Stimulated activated CD4-positive, alpha-beta T cell treated with anti-CD3 and anti-CD28 coated beads, Interleukin-15, amount 100 ng/mL, for 1 hour (primary cell): ENCODE measurements at places on chromosomes 2 and 18.

DNA sequence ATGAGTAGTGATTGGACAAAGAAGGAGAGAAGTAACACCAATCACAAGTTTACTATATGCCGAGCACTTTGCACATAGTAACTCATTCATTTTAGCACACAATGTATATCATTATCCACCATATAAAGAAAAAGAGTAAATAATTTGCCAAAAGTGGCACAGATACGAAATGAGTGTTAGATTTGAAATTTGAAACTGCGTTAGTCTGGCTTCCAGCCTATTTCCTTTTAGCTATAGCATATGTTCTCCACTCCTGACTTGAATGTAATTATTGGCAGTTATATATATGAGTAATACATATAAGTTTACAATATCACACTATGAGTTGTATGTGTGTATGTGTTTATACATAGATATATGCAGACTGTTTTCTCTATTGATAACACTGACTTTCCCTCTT, 98.6 kb downstream of the NOL4 start:
- DNase-seq = no peak

DNA sequence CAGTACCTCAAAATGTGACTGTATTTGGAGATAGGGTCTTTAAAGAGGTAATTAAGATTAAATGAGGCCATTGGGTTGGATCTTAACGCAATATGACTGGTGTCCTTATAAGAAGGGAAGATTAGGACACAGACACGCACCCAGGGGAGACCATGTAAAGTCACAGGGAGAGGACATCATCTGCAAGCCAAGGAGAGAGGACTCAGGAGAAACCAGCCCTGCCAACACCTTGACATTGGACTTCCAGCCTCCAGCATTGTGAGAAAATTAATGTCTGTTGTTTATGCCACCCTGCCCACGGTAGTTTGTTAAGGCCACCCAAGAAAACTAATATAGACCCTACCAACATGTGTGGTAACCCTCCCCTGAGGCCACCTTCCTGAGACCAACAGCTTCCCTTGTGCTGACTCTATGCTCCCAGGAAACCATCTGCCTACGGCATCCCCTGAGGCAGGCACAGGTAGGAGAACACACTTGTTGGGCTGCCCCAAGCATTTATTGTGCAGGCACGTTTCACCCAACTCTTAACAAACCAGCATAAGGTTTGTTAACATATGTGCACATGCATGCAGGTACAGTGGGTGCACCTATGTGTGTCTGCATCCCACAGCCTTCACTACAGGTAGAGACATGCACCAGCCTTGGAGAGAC, 161.5 kb upstream of the AGAP1 start:
- DNase-seq = no peak

DNA sequence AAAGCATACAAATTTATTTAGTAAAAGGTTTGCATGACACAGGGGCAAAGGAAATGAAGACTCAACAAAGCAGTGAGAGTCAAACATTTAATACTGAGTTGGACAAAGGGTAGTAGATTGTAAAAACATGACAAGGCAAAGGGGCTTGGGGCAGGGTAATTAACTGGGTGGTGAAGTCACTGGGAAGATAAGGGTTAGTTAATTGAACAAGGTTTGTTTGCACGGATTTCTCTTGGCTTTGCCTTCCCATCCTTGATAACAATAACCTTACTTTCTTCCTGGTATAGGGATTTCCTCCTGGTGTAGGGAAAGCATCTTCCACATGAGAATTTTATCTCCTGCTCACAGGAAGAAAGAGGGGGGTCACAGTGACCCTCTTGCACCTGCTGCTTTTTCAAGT, 26.8 kb upstream of the RTTN start:
- no peak for DNase-seq

DNA sequence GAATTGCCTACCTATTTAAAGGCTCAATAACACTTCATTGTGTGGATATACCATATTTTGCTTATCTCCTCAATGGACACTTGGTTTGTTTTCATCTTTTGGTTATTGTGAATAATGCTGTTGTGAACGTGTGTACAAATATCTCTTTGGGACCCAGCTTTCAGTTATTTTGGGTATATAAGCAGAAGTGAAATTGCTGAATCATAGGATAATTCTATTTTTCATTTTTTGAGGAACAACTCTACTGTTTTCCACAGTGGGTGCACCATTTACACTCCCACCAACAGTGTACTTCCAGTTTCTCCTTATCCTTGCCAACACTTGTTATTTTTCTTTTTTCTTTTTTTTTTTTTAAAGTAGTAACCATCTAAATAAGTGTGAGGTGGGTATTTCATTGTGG, 29.0 kb downstream of the PTPN4 start:
- no peak for DNase-seq

DNA sequence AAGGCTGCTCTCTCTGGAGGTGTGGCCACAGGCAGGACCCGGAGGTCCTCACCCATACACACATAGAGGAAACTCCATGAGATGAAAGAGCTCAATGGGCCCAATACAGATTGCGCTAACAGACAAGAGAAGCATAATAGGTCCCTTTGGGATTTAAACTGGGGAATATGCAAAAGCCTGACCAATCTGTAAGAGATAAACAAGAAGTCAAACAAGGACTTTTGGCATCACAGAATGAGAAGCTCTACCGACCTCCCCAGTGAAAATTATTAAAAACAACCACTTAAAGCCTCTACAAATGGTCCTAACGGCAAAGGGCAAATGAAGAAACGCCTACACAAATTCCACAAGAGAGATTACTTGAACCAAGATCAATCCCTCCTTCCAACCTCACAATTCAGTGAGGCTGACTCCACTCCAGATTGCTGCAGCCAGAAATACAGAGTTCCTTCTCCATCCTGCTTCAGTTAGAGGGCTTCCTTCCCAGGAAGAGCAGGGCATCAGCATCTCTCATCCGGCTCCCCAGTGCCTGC, 10.8 kb downstream of the IWS1 start:
- DNase-seq = no peak

- DNase-seq = no peak
These were observed 22.3 kb upstream of the VPS4B start for GRCh38 chr18:63444580-63444979.

- no peak for DNase-seq
These were observed 19.7 kb upstream of the AFF3 start for GRCh38 chr2:100161945-100162620.

DNA sequence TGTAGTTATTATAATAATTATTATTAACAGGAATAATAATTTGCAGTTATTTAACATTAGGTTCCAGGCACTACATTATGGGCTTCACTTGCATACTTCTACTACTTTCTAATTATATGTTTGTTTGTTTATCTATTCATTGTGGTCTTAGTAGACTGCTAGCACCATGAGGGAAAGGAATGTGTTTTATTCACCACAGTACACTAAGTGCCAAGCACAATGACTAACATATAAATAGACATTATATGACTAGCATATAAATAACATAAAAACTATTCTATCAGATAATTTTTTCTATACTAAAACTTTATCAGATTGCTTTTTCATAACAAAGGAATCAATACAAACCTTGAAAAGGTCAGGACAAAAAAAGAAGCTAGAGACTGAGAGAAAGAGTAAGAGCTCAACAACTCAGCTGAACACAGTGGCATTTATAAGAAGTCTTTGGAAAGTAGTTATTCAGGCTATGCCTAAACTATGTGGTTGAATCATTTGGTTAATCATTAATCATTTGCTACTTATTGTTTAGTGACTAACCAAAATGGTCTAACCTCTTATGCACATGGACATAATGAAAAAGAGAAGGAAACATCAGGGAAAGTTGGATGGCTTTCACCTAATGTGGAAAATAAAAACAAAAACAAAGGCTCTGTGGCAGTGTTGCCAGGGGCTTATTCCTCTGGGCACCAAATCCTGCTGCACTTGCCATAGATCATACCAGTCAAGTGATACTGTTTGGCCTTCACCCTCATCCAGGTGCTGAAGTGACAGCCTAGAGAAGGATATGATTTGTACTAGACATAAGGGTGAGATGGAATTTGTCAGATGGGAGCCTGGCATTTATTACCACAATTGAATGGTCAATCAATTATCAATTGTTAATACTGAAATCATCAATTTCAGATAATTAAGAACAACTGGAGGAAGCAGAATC, 174.9 kb downstream of the ETAA1 start:
- no peak for DNase-seq

DNA sequence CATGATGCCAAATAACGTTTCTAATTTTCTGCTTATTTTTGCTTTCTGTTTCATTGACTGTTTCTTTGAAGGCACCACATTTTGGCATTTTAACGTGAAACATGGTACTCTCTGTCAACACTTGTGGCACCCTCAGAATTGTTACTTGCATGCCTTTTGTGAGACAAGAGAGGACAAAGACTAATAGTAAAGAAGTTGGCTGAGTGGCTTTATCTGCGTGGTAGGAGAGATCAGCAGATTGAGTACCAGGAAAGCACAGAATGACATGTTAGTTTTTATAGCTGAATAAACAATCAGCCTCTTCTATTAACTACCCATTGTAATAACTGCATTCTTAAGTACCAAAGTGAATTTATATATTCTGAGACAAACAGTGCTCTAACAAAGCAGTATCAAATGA, 8.6 kb downstream of the ZNF638 start:
- DNase-seq = no peak

GRCh38 chr2:106944215-106944614, 58.2 kb upstream of the ST6GAL2 start:
- DNase-seq = no peak

- DNase-seq = no peak
These were observed 41.0 kb downstream of the CDKL4 start for GRCh38 chr2:39202639-39203369.

GRCh38 chr2:231356466-231356844, 39.1 kb upstream of the B3GNT7 start:
- no peak for DNase-seq

DNA sequence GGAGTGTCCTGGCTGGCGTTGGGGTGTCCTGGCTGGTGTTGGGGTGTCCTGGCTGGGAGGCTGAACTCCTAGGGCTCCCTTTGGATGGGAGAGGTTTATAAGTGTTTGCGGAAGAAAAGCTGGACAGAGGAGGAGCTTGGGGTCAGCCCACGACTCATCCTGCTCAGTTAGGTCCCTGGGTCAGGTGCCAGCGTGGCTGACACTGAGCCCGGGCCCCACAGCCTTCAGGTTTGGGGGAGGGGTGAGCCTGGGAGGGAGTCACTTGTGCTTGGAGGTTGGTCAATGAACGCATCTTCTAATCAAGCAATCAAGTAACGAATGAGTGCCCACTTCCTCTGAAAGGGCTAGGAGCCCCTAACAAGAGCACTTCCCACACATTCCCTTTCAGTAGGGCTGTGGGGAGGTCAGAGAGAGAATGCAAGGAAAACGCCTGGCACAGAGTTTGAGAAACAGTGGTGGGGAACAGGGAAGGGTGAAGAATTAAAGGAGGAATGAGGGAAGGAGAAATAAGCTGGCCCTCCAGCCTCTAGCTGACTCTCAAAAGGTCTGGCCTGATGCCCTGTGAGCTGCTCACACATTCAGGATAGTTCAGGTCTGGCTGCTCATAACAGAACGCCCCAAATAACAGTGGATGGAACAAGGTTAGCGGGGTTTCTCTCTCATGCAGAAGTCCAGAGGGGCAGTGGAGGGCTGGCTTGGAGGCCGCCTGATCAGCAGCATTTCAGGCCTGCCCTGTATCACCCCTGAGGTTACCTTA, 670 bp downstream of the KCNIP3 start:
- DNase-seq = no peak

GRCh38 chr2:191670076-191670475, 7.9 kb upstream of the NABP1 start:
- DNase-seq = no peak

DNA sequence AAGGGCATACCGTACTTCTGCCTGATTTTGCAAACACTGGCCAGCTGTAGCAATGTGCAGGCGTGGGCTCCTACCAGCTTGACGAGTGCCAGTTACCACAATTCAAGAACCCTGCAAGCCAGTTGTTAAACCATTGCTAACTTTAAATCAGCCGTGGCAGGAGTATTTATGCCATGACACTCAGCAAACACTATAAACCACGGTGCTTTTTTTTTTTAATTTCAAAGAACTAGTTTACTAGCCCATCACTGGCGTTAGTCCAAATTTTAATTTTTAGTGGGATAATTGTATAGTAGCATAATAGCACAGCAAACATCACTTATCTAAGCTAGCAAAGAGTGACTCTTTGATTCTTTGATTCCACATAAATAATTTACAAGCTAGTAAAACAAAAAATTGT, 111.1 kb downstream of the COL4A4 start:
- no peak for DNase-seq

GRCh38 chr2:120765678-120766469, 30.2 kb downstream of the GLI2 start:
- no peak for DNase-seq

- no peak for DNase-seq
These were observed 108.0 kb downstream of the CEP192 start for GRCh38 chr18:13099113-13099512.

GRCh38 chr18:7604361-7604760, 37.2 kb downstream of the PTPRM start:
- no peak for DNase-seq

DNA sequence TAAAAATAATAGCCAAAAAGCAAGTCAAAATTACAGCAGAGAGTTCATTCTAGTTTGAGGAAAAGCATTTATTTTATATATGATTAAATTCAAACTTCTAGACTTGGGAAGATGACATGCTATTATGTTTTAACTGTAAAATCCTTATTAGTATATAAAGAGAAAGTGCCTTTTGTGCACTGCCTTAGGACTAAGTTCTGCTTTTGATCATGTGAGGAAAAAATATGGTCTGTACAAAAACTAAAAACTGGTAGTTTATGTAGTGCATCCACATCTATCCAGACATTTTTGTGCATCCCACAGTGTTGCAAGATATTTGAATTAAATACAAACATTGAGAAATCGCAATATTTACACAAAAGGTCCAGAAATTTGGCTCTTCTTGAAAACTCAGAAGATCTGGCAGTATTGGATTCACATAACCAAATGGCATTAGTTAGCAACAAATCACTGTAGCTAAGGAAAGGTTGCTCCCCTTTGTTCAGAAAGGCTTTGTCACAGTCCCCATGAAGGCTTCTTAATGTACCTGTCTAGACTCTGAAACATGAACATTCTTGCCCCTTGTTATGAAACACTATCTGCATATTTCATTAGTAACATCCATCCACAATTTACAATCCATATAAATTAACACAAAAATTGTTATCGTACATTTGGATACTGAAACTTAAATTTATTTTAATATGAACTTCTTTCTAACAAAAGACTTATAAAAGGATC, 2.2 kb downstream of the MMADHC start:
- no peak for DNase-seq

DNA sequence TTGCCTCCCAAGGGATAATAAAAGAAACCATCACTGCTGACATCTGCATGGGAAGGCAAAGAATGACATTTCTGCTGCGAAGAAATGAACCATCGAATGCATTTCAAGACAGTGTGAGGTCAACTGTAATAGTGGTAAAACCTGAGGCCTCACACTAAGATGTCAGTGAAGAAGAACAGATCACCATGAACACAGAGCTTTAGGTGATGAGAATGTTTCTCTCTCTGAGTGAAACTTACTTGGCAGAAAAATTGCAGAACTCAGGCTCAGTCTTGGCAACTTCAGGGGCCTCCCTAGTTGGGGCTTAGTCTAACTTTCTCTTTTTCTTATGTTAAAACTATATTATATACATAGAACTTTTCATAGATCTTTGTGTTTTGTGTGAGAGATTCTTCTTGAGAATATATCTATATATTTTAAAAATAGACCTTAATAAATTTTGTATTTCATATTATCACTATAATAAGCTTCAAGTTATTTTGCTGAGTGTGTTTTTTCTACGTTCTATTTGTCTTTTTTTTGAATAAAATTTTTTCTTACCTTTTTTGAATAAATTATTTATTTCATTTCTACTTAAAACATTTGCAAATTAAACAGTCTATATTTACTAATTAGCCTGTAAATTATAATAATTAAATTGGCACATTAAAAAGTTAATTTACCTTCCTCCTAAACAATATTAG, 427.5 kb upstream of the TRIB2 start:
- no peak for DNase-seq
